Testis (tissue), 5 donors: ENCODE measurements at places on chromosomes 4 and X. TPM values are rescaled to one million over a fixed set of nuclear protein-coding genes. Genes with fewer than 3 reads are reported as not detected.
A peak's percentile ranks its signal among the peaks of the same experiment; 100 is the strongest.

GRCh38 chr4:137124278-137124932, 407.9 kb downstream of the PCDH18 start:
- H3K36me3 ChIP-seq: no peaks in the 10 kb centered on the region
- DNase-seq: no peak
- no peak overlapping the region for H3K4me3 ChIP-seq
- no peak overlapping the region for H3K27ac ChIP-seq
- H3K27me3 ChIP-seq: no peaks in the 10 kb centered on the region

- no peaks in the 10 kb centered on the region for H3K4me1 ChIP-seq
- no peak overlapping the region for H3K27ac ChIP-seq
- H3K4me3 ChIP-seq: no peak overlapping the region
- no peaks in the 10 kb centered on the region for H3K36me3 ChIP-seq
Observed at GRCh38 chr4:87570290-87570805, 38.0 kb upstream of the DSPP start.

GRCh38 chr4:75015627-75016026, 82.7 kb downstream of the PARM1 start:
- H3K36me3 ChIP-seq: no peaks in the 10 kb centered on the region
- no peak overlapping the region for H3K4me3 ChIP-seq
- no peaks in the 10 kb centered on the region for H3K4me1 ChIP-seq
- H3K27me3 ChIP-seq: no peaks in the 10 kb centered on the region

- no peak overlapping the region for H3K27ac ChIP-seq
- H3K27me3 ChIP-seq: no peaks in the 10 kb centered on the region
- no peak for DNase-seq
- no peaks in the 10 kb centered on the region for H3K4me1 ChIP-seq
- H3K36me3 ChIP-seq: no peaks in the 10 kb centered on the region
- no peak overlapping the region for H3K4me3 ChIP-seq
Observed at GRCh38 chr4:87192145-87192919, 28.1 kb downstream of the KLHL8 start.

DNA sequence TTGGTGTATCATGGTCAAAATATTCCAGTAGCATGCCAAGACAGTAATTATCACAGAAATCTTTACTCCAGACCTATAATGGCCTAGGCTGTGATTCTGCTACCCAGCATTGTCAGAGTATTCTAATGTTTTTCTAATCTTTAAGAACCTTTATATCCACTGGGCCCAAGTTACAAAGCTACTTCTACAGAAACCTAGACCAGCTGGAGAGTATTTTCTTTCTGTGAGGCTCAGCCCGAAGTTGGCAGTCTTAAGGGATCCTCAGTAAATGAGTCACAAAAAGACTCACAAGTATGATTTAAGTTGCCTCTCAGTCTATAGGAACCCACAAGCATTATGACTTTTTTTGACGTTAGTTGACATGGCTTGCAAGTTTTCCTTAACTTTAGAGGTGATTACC, 638.5 kb upstream of the FAM241A start:
- H3K4me1 ChIP-seq: no peaks in the 10 kb centered on the region
- no peaks in the 10 kb centered on the region for H3K36me3 ChIP-seq
- H3K4me3 ChIP-seq: no peak overlapping the region
- DNase-seq: no peak
- H3K27ac ChIP-seq: no peak overlapping the region
- H3K27me3 ChIP-seq: no peaks in the 10 kb centered on the region

GRCh38 chr4:112510291-112511092, 5.5 kb downstream of the NEUROG2 start:
- peaks cover 12% of the 10 kb centered on the region for H3K27me3 ChIP-seq
- H3K4me3 ChIP-seq: peak overlapping the region; percentile 9
- H3K27ac ChIP-seq: no peak overlapping the region
- H3K4me1 ChIP-seq: peaks cover 10% of the 10 kb centered on the region
- no peak for DNase-seq

DNA sequence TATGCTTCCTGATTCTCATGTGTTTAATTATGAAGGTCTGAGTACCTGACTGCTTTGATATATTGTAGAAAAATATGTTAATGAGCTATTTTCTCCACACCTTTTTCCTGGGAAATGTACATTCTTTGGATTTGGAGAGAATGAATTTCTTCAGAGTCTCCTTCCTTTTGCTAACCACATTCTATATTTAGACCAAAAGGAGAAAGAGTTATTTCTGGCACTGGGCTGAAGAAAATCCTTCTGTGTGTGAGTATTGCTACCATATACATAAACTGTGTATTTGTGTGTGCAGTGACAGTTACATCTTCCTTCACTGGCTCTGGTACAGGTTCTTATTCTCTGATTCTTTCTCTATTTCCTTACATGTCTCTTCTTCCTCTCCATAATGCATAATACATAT, 44.5 kb upstream of the PGRMC2 start:
- H3K27me3 ChIP-seq: no peaks in the 10 kb centered on the region
- no peaks in the 10 kb centered on the region for H3K36me3 ChIP-seq
- H3K4me1 ChIP-seq: no peaks in the 10 kb centered on the region
- no peak overlapping the region for H3K27ac ChIP-seq
- DNase-seq: no peak

The GPC3 gene
- total RNA-seq: 5.4 TPM

The CLDN2 gene
- total RNA-seq: not detected

DNA sequence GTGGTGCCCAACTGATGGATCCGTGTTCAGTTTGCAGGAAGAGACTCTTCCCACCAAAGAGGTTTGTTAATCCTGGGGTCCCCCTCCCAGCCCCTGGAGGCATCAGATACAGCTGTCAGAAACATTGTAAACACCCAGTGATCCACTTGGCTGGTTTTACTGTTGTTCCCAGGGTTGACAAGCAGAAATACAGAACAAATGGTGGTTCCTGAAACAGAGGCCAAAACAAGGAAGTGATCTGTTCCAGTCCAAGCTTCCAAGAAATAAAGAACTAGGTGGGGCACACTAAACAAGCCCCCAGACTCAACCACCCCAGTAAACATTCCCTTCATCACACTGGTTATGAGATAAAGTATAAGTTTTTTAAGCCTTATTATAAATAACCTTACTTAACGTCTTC, 1.4 kb downstream of the TMLHE start:
- DNase-seq: no peak
- no peaks in the 10 kb centered on the region for H3K36me3 ChIP-seq
- no peaks in the 10 kb centered on the region for H3K4me1 ChIP-seq
- no peak overlapping the region for H3K27ac ChIP-seq
- H3K4me3 ChIP-seq: no peak overlapping the region

GRCh38 chr4:168725930-168726329, 229.1 kb downstream of the PALLD start:
- no peaks in the 10 kb centered on the region for H3K36me3 ChIP-seq
- no peaks in the 10 kb centered on the region for H3K27me3 ChIP-seq
- DNase-seq: no peak
- no peak overlapping the region for H3K4me3 ChIP-seq

The CFAP299 gene
- total RNA-seq: 18.1 TPM

GRCh38 chr4:151266497-151266896, 10.5 kb upstream of the PRSS48 start:
- no peak for DNase-seq
- H3K27me3 ChIP-seq: no peaks in the 10 kb centered on the region
- no peak overlapping the region for H3K4me3 ChIP-seq
- H3K36me3 ChIP-seq: no peaks in the 10 kb centered on the region

The BTK gene
- total RNA-seq: 3.6 TPM

GRCh38 chrX:23930894-23931604, 23.2 kb downstream of the CXorf58 start:
- no peaks in the 10 kb centered on the region for H3K27me3 ChIP-seq
- DNase-seq: no peak
- no peak overlapping the region for H3K4me3 ChIP-seq
- no peaks in the 10 kb centered on the region for H3K36me3 ChIP-seq
- no peaks in the 10 kb centered on the region for H3K4me1 ChIP-seq

DNA sequence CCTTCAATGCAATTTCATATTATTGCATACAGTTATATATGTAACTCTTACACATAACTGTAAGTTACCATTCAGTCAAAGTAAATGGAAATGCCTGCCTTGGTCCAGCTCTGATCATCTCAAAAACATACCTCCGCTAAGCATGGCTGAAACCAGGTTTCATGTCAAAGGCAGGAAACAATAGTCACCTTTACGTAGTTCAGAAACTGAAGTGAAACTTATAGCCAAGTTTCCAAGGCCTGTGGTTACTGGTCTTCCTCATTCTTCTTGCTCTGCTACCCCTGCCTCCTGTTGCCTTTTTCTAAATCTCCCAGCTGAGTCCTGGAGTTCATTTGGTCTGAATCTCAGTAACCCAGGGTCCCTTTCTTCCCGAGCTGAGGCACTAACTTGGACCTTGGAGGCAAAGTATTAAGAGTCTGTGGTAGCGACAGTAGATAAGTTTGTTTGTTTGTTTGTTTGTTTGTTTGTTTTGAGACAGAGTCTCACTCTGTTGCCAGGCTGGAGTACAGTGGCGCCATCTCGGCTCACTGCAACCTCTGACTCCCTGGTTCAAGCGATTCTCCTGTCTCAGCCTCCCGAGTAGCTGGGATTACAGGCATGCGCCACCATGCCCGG, 30.8 kb downstream of the DAPP1 start:
- H3K4me1 ChIP-seq: peaks cover 15% of the 10 kb centered on the region
- no peak overlapping the region for H3K27ac ChIP-seq
- H3K4me3 ChIP-seq: no peak overlapping the region
- no peaks in the 10 kb centered on the region for H3K36me3 ChIP-seq
- H3K27me3 ChIP-seq: no peaks in the 10 kb centered on the region
- no peak for DNase-seq

The ZXDA gene
- 5.2 TPM for total RNA-seq

- H3K36me3 ChIP-seq: no peaks in the 10 kb centered on the region
- H3K4me3 ChIP-seq: no peak overlapping the region
- H3K4me1 ChIP-seq: no peaks in the 10 kb centered on the region
Observed at GRCh38 chrX:39936886-39937770, 160.6 kb downstream of the BCOR start.

DNA sequence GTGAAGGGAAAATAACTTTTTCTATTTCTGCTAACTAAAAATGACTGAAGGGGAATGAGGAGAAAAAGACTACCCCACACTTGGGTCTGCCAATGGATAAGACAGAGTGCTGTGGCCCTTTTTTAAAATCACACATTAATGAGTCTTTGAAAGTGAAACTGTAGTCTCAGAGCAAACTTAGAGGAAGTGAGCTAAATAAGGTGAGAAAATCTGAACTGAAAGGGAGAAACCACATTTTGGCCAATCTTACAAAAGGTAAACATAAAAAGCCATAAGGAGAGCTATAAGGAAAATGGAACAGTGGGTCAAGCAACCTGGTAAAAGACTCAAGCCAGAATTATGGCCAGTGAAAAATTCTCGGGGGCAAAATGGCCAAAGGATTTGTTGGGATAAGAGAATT, 755.1 kb upstream of the IGFBP7 start:
- H3K4me1 ChIP-seq: no peaks in the 10 kb centered on the region
- H3K27me3 ChIP-seq: no peaks in the 10 kb centered on the region
- no peak overlapping the region for H3K4me3 ChIP-seq
- no peak for DNase-seq

DNA sequence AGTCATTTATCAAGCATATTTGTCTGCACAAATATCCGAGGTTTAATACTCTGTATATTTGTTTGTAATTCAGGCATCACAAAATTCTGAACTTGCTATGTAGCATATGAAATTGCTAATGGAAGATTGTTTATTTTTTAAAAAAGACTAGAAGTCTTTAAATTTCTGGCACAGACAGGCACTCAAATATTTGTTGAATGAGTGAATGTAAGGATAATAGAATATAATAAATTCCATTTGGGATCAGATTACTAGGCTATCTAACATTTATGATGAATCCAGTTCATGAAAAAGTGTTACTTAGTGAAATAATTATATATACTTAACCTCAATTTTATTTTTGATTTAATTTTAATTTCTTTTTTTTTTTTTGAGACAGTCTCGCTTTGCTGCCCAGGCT, 30.4 kb upstream of the TEC start:
- DNase-seq: no peak
- H3K27me3 ChIP-seq: no peaks in the 10 kb centered on the region
- no peak overlapping the region for H3K4me3 ChIP-seq
- no peak overlapping the region for H3K27ac ChIP-seq
- H3K36me3 ChIP-seq: no peaks in the 10 kb centered on the region

DNA sequence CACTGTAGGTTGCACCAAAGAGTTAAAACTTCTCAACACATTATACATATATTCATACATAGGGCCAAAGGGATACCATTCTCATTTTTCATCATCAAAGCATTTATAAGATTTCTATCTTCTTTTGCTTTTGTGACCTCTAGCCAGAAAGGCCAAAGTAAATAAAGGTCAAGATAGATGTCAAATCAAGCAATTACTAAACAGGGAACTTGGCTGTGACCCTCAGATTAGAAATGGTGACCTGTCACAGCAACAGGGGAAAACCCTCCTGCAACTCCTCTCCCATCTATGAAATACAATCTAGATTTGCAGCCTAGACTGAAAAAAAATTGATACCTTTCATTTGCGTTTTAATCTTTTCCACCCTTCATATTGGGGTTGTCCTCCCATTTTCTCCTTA, 225.6 kb upstream of the FAM241A start:
- H3K27me3 ChIP-seq: no peaks in the 10 kb centered on the region
- H3K36me3 ChIP-seq: no peaks in the 10 kb centered on the region
- no peak overlapping the region for H3K27ac ChIP-seq
- no peaks in the 10 kb centered on the region for H3K4me1 ChIP-seq
- H3K4me3 ChIP-seq: no peak overlapping the region

The ADH6 gene
- total RNA-seq: 0.16 TPM

The BEND4 gene
- total RNA-seq: 43.7 TPM

The REPS2 gene
- total RNA-seq: 19.6 TPM

DNA sequence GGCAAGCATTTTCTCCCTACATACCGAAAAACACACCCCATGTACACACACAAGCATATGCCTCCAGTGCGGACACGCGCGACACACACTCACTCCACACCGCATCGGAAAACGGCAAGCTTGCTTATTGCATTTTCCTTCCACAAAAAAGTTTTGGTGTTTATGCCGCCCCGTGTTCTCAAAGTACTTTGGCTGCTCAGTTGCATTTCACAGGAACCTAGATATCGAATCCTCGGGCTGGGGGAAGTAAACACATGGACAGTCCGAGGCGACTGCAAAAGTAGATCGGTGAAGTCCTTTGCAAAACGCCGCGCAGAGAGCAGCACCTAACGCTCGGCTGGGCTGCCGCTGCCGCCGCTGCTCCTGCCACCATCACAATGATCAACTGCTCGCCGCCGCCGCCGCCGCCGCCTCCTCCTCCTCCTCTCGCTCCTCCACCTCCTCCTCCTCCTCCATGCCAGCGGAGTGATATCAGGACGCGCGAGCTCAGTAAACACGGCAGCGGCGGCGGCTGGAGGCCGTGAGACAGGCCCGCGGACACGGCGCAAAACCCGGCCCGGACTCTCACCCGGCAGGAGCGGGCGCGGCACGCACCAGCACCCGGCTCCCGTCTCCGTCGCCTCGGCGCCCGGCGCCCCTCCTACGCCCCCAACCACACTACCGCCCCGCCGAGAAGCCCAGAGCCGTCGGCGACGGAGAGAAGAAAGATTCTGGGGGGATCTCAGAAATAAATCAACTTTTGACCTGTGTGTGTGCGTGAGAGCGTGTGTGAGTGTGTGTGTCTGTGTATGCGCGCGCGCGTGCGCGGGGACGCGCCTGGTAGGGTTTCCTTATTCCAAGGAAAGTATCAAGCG, at the start of gene MAML3:
Gene MAML3, minus strand, starts transcription at position 467 of the 854 bp plus-strand sequence. CDS start 857 bp downstream, outside the sequence.
- peaks cover 9% of the 10 kb centered on the region for H3K4me1 ChIP-seq
- peak; percentile 96 for DNase-seq
